Stimulated activated CD8-positive, alpha-beta memory T cell treated with anti-CD3 and anti-CD28 coated beads, Interleukin-7, amount 100 ng/mL, for 4 hours (primary cell): ENCODE measurements at places on chromosomes 7 and 10.
A peak's percentile ranks its signal among the peaks of the same experiment; 100 is the strongest.

- DNase-seq, result no peak
These were observed 240.1 kb upstream of the SLC26A5 start for GRCh38 chr7:103686064-103686463.

- no peak for DNase-seq
These were observed 136.4 kb upstream of the FGFR2 start for GRCh38 chr10:121734589-121735045.

- no peak for DNase-seq
These were observed 184.5 kb downstream of the ADK start for GRCh38 chr10:74335501-74335900.

- no peak for DNase-seq
These were observed 359.4 kb downstream of the PRPF18 start for GRCh38 chr10:13946209-13946460.

DNA sequence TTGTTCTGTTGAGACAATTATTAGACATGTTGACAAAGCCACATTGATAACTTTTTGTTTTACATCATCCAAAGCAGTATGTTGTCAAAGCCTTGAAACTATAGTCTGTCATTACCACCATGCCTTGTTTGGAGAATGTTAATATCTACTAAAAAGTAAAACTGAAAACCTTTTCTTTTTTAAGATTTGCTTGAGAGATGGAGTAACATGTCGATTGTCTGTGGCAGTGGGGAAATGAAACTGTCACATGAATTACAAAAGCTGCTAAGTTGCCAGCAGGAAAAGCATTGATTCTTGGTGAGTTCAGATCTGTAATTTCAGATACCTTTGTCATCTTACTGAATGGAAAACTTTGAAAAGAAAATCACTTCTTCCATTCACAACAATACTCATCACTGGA is 69.1 kb downstream of the TFPI2 start:
- DNase-seq, result no peak

DNA sequence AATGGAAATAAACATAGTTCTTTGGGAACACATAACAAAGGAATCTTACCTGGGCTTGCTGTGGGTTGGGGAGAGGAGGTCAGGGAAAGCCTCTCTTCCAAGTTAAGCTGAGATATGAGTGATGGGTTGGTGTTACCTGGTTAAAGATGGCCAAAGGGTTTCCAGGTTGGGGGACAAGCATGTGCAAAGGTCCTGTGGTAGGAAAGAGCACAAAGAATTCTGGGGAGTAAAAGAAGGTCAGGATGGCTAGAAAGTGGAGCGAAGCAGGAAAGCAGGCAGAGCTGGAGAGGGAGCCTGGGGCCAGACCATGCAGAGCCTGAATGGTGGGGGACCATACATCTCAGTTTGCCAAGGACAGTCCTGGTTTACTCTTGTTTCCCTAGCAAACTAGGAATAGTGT is 133.2 kb downstream of the CFAP58 start:
- no peak for DNase-seq

- DNase-seq, result no peak
These were observed 75.8 kb downstream of the MAD1L1 start for GRCh38 chr7:2156756-2157472.

GRCh38 chr7:2796358-2797352 is 47.5 kb downstream of the GNA12 start:
- DNase-seq, result no peak

GRCh38 chr7:116501425-116502167 is 2.1 kb downstream of the CAV2 start:
- DNase-seq, result no peak

DNA sequence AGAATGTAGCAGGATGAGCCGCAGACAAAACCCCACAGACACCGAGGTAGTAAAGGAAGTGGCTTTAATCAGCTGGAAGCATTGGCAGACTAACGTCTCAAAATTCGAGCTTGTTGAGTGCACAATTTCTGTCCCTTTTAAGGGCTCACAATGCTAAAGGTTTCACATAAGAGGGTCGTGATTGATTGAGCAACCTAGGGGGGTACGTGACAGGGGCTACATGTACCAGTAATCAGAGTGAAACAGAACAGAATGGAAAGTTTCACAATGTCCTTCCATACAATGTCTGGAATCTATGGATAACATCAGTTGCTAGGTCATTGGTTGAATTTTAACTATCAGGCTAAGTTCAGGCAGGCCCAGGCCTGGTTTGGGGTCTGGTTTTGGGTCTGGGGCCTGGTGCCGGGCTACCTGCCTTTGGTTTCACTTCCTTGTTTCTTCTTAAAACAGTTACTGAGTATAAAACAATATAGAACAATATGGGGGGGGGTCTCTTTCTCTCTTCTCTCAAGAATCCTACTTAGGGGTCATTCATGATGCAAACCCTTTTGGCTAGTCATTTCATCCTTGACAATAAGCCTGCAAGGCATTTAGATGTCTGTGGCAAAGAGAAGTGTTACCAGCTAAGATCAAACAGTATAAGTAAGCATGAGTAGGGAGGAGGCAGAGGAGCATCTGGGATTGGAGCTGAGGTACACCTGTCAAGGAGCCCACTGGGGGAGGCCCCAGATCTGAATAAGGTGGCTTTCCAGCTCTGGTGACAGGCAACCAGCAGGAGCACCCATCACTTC is 364.1 kb downstream of the TNS3 start:
- no peak for DNase-seq

- DNase-seq, result no peak
These were observed 131.1 kb upstream of the SLC26A5 start for GRCh38 chr7:103577059-103577458.

DNA sequence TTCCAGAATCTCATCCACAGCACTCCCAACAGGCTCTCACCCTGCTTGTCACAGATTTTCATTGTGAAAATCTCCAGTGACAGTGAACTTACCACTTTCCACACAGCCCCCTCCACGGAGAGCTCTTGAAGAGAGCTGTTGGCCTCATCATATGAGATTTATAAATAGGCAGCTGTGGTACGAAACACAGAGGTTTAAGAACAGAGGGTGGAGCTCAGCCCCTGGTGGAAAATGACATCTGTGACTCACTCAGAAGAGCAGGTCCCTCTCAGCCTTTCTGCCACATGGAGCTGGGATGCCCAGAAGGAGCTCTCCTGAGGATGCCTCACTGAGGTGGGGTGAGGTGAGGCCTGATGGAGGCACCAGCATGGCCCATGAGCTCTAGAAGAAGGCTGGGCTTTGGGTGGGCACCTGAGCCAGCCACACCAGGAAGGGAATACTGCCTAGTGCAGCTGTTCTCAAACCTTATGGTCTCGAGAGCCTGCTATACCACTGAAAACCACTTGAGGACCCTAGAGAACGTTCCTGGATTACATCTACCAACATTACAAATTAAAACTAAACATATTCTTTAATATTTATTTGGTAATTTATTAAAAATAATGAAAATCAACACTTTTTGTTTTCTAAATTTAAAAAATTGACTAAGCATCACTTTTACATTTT is 25.8 kb upstream of the EEPD1 start:
- no peak for DNase-seq

- no peak for DNase-seq
These were observed 84.0 kb downstream of the UBE3C start for GRCh38 chr7:157222687-157223086.

DNA sequence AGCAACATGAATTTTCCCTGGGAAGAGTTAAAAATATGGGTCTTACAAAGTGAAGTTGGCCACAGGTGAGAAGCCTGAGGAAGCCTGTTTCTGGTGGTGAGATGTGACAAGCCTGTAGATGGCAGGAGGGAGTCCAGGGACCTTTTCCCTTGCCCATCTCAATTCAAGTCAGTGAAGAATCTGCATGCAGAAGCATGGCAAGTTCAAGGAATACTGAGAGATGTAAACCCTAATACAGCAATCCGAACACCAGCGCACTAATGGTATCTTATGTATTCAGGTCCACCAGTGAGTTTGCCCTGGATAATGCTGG is 73.6 kb downstream of the RHOBTB1 start:
- no peak for DNase-seq

- no peak for DNase-seq
These were observed 378.2 kb upstream of the MYO3A start for GRCh38 chr10:25555865-25556264.

GRCh38 chr7:88363249-88363648 is 56.6 kb upstream of the STEAP4 start:
- no peak for DNase-seq

DNA sequence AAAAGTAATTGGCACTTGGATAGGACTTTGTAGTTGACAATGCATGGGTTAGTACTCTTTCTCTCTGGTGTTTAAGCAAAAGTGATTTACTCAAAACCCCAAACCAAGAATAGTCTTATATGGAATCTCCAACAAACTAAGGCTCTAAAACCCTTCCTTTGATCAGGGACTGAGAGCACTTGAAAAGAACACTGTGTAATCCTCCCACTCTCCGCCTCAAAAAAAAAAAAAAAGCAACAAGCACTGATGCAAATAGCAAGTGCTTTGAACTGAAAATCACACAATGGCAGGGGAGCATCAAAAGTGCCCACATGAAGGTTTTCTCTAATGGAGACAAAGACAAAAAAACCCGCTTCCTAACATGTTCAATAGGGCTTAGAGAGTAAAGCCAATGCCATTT is 467.9 kb upstream of the AUTS2 start:
- DNase-seq, result no peak

DNA sequence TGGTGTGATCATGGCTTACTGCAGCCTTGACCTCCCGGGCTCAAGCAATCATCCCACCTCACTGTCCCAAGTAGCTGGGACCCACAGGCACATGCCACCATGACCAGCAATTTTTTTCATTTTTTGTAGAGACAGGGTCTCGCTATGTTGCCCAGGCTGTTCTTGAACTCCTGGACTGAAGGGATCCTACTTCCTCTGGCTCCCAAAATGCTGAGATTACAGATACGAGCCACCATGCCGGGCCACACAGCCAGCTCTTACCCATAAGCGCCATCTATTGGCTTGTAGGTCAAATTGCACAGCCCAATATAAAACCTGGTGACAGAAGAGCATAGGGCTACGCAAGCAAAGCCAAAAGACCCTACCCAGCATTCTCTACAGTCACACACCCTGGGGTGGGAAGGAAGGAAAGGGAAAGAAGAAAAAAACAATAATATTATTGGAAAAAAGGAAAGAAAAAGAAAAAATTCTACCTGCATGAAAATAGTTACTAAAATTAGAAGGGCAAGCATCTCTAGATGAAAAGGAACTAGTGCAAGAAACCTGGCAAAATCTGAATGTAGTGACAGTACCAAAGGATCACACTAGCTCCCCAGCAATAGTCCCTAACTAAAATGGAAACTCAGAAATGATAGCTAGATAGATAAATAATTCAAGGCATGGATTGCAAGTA is 29.4 kb upstream of the AMPH start:
- no peak for DNase-seq

DNA sequence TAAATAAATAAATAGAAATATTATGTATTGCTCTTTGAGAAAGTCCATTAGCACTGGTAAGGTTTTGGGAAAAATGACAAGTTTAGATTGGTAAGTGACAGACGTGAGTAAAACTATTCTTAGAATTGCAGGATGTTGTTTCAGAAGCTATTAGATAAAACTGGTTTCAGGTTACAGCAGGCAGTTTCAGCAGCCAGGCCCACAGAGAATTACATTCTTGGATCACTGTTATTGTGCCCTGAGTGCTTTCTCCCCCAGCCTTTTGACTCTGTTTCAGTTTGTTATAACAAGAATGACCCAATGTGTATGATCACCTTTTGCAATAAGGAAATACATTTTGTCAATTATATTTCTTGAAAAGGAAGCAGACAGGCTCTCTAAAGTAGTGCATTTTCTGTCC is 86.5 kb downstream of the DKK1 start:
- no peak for DNase-seq

DNA sequence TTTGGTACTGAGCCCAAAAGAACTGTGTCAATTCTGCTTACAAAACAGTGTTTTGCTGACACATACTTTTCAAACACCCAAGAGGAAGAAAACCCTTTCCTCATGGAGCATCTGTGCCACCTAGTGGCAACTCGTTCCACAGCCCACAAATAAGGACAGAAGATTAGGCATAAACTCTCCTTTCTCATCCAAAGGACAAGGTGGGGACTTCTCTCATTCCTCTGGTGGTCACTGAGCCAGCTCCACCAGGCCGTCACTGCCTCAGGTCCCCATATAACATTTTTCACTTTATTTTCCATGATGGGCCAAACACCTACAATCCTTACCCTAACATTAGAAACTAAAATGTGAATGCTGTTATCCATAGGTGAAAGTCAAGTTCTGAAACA is 76.9 kb downstream of the RNF216 start:
- peak; percentile 45 for DNase-seq

DNA sequence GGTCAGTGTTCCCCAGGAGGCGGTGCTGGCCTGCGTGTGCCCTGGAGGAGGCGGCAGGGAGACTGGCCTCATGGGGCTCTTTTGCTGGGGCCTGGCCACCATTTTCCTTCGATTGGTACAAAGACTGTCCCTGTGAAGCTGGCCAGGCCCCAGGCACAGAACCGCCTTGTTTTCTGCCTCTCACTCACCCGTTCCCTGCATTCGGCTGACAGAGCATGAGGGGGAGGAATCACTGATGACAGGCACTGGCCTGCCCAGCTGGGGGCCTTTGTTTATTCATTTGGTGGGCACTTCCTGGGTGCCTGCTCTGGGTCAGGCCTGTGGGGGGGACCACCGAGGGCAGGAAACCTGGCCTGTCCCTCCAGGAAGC is 139.2 kb downstream of the FAM53B start:
- DNase-seq, result no peak

GRCh38 chr10:75493464-75493863 is 62.0 kb downstream of the LRMDA start:
- no peak for DNase-seq

GRCh38 chr10:62000037-62000603 is 98.6 kb downstream of the ARID5B start:
- no peak for DNase-seq

DNA sequence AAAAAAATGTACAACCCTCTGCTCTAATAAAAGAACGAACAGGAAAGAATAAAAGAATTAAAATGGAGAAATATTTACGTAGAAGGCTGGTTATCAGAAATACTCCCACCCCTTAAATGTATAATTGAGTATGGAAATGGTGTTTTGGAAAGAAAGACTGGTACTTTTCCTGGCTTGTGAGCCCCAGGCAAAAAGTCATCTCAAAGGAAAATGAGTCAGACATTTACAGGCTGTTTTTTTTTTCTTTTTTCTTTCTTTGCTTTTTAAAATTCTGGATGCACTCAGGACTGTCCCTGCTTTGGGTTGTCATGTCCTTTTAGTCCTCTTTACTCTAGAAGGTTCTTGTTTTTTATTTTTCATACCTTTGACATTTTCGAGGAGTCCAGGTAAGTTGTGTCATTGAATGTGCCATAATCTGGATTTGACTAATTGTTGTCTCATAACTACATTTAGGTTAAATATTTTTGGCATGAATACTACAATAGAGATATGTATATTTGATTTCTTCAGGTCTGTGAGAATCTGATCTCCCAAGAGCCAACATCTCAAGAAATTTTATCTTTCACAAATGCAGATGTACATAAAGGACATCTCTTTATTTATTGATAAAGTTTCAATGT is 313.0 kb upstream of the GLI3 start:
- DNase-seq, result no peak

GRCh38 chr7:8290645-8291308 is 28.8 kb upstream of the ICA1 start:
- no peak for DNase-seq
